Ammon's horn (tissue), 1 donor: ENCODE measurements at places on chromosomes 1 and 21.
A peak's percentile ranks its signal among the peaks of the same experiment; 100 is the strongest.

- peak; percentile 53 for DNase-seq
Observed at GRCh38 chr1:59150577-59151386, 146.1 kb upstream of the FGGY start.

- DNase-seq: no peak
Observed at GRCh38 chr1:5129746-5130355, 475.4 kb downstream of the AJAP1 start.

DNA sequence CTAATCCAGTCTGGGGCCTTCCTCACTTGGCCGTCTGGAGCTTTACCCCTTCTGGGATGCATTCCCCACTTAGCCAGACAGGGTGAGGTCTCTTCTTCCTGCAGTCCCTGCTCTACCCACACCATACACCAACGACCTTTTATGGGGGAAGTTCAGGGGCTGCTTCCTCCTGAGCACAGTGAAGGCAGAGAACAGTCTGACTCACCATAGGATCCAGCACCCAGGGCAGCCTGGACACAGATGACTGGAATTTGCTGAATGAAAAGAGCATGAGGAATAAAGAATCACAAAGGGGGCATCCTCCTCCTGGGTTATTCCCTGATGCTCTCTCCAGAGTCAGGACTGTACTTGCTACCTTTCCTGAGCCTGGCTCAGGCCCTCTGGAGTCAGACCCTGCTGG is 4.6 kb upstream of the FOXE3 start:
- DNase-seq: no peak

DNA sequence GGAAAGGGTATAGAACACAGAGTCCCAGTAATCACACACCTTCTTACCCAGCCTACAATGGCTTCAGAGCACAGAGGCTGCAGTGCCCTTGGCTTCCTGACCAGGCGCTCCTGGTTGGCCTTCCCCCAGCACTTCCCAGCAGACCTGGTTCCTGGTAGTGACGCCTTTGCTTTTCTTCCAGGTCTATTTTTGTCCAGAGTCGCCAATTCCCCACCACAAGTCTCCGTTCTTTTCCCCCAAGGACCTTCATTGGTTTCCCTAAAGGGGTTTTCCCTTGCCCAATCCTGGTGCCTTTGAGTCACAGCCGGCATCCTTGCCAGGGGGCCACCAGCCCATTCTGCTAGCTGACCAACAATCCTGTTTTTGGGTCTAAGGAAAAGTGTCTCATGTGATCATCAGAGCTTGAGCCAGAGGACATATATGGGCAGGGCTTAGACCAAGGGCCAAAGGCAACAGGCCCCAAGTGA is 84.8 kb downstream of the KCNJ15 start:
- no peak for DNase-seq

GRCh38 chr1:40317394-40318074 is 448 bp upstream of the COL9A2 start:
- DNase-seq: no peak

DNA sequence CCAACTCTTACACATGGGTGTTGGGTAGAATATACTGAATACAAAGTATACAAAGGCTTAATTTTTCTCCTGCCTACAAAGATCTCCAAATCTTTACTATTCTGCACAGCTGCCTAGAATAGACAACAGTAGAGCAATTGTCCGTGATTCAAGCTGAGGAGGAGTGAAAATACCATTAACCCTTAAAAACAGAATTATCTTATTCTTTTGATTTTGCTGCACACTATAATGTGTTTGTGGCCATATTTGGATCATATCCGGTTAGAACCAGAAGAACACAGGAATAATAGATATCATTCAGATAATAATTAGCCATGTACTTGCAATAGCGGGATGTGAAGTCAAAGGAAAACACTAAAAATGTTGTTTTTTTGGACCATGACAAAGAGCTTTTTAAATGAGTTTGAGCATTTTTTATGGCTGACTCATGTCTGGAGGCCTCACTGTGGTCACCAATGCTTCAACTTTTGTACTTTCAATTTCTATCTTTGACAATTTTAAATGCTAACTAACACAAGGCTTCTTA is 197.6 kb upstream of the FOXD3 start:
- DNase-seq: peak; percentile 79

GRCh38 chr1:109148987-109149561 is 35.2 kb downstream of the ELAPOR1 start:
- DNase-seq: no peak

- no peak for DNase-seq
Observed at GRCh38 chr1:23469372-23469982, 14.5 kb downstream of the ASAP3 start.

GRCh38 chr1:145711213-145711651 is 4.1 kb upstream of the PDZK1 start:
- no peak for DNase-seq

- no peak for DNase-seq
Observed at GRCh38 chr21:42578761-42579415, 65.2 kb downstream of the SLC37A1 start.

- no peak for DNase-seq
Observed at GRCh38 chr1:89670163-89670562, 37.2 kb downstream of the LRRC8C start.

- peak; percentile 94 for DNase-seq
Observed at GRCh38 chr1:21311016-21311415, 20.8 kb upstream of the ECE1 start.

- no peak for DNase-seq
Observed at GRCh38 chr1:43803105-43803504, 95.8 kb downstream of the ST3GAL3 start.

GRCh38 chr1:119361620-119362344 is 6.8 kb upstream of the HAO2 start:
- DNase-seq: no peak

GRCh38 chr1:32944180-32944579 is 20.4 kb downstream of the RNF19B start:
- no peak for DNase-seq

GRCh38 chr21:24375201-24375600 is 1232.1 kb downstream of the MRPL39 start:
- no peak for DNase-seq

- no peak for DNase-seq
Observed at GRCh38 chr1:107952989-107953388, 12.0 kb downstream of the VAV3 start.

DNA sequence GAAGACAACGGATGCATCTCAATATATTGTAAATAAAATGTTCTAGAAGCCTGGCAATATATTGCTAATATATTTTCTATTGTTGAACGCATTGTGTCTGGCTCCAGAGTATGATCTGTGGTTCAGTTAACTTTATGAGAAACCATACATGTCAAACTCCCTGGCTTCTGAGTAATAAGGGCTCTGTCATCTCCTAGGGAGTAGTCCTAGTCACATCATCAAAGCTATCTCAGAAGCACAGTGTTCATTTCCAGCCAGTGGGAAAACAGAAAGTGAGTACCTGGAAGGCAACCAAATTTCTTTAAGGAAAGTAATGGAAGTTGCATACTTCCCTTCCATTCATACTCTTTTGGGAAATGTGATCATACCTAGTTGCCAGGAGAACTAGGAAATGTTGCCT is 27.0 kb upstream of the ST6GALNAC5 start:
- no peak for DNase-seq

- DNase-seq: no peak
Observed at GRCh38 chr1:154759793-154760192, 110.3 kb downstream of the KCNN3 start.

GRCh38 chr1:231966983-231967382 is 340.4 kb downstream of the DISC1 start:
- no peak for DNase-seq

GRCh38 chr1:226108935-226109828 is 46.7 kb downstream of the H3-3A start:
- no peak for DNase-seq

- no peak for DNase-seq
Observed at GRCh38 chr1:43537423-43538142, 6.9 kb downstream of the PTPRF start.
